Renal cortical epithelial cell (primary cell): ENCODE measurements at places on chromosomes 7 and 10. TPM values are rescaled to one million over a fixed set of nuclear protein-coding genes. Genes with fewer than 3 reads are reported as not detected.

GRCh38 chr10:98511876-98512275 lies 65.1 kb upstream of the HPS1 start:
- DNase-seq: peak; percentile 76

Gene COBL
- 1.4 and 4.2 TPM in 2 replicates for total RNA-seq

DNA sequence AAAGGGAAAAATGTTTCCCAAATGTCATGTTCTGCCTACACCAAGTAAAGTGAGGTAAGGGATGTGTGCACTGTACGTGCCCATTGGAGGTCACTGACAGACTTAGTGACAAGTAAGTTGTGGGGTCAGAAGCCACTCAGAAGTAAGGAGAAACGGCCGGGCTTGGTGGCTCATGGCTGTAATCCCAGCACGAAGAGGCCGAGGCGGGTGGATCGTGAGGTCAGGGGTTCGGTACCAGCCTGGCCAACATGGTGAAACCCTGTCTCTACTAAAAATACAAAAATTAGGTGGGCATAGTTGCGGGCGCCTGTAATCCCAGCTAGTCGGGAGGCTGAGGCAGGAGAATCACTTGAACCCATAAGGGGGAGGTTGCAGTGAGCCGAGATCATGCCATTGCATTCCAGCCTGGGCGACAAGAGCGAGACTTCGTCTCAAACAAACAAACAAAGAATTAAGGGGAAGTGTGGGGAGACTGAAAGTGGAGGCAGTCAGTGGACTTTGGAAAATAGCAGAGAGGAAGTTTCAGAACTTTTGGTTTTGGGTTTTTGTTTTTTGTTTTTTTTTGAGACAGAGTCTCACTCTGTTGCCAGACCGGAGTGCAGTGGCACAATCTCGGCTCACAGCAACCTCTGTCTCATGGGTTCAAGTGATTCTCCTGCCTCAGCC lies 114.8 kb downstream of the WDFY4 start:
- DNase-seq: no peak

DNA sequence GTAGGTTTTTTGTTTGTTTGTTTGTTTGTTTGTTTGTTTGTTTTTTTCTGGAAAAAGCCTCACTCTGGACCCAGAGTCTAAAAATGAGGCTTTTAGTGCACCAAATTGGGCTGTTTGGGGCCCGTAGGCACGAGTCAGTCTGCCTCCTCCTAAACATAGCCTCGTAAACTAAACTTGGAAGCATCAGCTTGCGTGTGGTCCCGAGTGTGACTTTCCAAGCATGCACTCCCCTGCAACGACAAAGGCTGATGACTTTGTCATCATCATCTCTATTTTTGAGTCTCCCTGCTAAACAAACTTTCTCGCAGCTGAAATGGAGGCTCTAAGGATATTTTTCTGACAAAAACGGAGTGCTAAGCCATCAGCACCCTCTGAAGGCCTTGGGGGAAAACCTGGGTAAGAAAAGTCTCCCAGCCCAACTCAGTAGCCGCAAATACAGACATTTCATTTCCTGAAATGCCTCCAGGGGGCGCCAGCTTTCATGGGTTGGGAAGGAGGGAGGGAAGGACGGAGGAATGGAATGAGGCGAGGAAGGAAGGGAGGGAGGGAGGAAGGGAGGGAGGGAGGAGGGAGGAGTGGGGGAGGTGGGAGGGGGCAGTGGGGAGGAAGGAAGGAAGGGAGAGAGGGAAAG lies 245.9 kb downstream of the KCNMA1 start:
- peak; percentile 76 for DNase-seq

- peak; percentile 62 for DNase-seq
These were observed 126.3 kb upstream of the CELF2 start for GRCh38 chr10:10891124-10892082.

DNA sequence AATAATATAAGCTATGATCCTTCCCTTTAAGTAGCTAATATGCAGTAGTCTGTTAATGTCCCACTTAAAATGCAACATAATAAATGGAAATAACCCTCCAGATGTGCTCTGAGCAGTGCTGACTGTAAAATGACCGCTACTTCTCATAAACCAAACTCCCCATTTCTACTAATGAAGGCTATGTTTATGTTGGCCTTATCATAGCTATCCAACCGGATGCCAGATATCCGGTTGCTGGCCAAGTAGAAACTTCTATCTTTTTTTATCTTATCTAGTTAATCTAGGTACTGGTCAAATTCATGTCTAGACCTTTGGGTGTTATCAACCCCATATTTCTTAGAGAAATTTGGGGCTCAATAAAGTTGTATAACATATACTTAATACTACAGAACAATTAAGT lies 56.6 kb downstream of the CHRM2 start:
- no peak for DNase-seq

GRCh38 chr7:151897951-151898686 lies 21.2 kb upstream of the PRKAG2 start:
- DNase-seq: no peak

GRCh38 chr7:70710011-70710480 lies 421.9 kb upstream of the GALNT17 start:
- peak; percentile 96 for DNase-seq

Gene CREB5
- 6.9 and 14.1 TPM in 2 replicates for total RNA-seq

- peak; percentile 57 for DNase-seq
These were observed 24.8 kb upstream of the EIF5AL1 start for GRCh38 chr10:79487296-79488194.

DNA sequence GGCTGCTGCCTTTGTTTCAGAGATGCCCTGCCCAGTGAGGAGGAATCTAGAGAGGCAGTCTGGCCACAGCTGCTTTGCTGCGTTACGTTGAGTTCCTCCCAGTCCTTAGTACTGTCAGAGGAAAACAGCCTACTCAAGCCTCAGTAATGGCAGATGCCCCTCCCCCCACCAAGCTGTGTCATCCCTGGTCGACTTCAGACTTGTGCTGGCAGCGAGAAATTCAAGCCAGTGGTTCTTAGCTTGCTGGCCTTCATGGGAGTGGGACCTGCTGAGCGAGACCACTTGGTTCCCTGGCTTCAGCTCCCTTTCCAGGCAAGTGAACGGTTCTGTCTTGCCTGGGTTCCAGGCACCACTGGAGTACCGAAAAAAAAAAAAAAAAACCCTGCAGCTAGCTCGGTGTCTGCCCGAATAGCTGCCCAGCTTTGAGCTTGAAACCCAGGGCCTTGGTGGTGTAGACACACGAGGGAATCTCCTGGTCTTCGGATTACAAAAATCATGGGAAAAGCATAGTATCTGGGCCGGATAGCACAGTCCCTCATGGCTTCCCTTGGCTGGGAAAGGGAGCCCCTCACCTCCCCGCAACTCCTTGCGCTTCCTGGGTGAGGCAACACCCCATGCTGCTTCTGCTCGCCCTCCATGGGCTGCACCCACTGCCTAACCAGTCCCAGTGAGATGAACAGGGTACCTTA lies 9.1 kb downstream of the SDHAF3 start:
- no peak for DNase-seq

Gene IKZF1
- total RNA-seq: 2.4 TPM in 1 of 2 replicates, not detected in the other

- peak; percentile 82 for DNase-seq
These were observed 137.5 kb upstream of the MGMT start for GRCh38 chr10:129329385-129330055.

DNA sequence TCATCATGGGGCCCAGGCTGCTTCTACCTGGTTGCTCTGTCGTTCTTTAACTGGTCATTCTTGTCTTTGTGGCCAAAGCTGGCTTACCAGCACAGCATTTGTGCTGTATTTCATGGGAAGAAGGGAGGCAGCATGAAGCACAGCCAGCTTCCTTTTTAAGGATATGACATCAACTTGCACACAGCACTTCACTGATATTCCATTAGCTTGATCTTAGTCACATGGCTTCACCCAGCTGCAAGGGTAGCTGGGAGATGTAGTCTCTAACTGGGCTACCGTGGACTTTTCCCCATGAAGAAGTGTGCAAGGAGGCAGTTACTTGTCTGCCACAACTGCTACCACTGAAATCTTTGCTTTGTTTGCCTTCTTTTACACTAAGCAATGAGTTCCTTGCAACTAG lies 525.2 kb downstream of the LRMDA start:
- DNase-seq: no peak

Gene SAP25
- total RNA-seq: not detected in 2 replicates

Gene NPC1L1
- 0.20 and 0.35 TPM in 2 replicates for total RNA-seq

Gene METTL27
- 1.4 and 12.0 TPM in 2 replicates for total RNA-seq

Gene CISD1
- total RNA-seq: 25.0 and 42.2 TPM in 2 replicates

- DNase-seq: no peak
These were observed 521.8 kb downstream of the GATA3 start for GRCh38 chr10:8576281-8576680.

- DNase-seq: no peak
These were observed 297.8 kb upstream of the ZNF32 start for GRCh38 chr10:43946445-43946844.

GRCh38 chr7:149495785-149496641 lies 1.6 kb downstream of the ZNF746 start:
- peak; percentile 66 for DNase-seq

Gene ZNF425
- 3.6 and 9.2 TPM in 2 replicates for total RNA-seq

DNA sequence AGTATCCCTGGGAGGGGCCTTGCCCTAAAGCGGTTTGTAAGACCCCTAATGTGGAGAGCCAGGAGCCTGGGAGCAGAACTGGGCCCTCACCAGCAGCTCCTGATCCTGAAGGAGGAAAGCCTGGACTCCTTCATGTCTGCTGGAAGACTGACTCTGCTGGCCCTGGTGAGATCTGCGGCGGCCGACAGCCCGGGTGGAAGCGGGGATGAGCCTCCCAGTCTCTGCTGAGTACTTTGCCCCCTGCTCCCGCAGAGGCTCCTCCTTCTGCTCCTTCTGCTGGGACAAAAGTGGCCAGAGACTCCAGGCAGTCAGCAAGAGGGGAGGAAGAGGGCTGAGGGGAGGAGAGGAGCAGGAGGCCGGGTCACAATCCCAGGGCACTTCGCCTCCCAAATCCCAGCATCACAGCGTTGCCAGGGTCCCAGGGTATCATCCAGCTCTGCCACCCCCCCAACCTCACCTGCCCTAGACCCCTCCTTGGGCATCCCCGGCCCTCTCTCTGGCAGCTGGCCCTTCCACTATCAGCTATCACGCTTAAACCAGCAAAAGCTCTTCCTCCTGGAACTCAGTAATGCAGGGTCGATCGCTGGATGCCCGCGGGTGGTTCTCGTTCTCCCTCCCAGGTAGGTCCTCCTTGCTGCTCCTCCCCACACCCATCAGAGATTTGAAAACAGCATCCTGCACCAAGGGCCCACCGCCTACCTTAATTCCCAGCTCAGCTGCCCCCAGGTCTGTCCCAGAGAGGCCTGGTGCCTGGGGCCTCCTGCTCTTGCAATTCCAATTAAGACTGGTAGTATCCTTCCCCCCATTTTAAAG lies 7.9 kb downstream of the TBATA start:
- DNase-seq: no peak

GRCh38 chr10:12727832-12728215 lies 273.7 kb downstream of the CCDC3 start:
- no peak for DNase-seq
